ENCODE measurements at places on chromosomes 4 and X.
A peak's percentile ranks its signal among the peaks of the same experiment; 100 is the strongest.

- DNase-seq: no peak
Observed at GRCh38 chr4:151231915-151232595, 44.9 kb upstream of the PRSS48 start.

DNA sequence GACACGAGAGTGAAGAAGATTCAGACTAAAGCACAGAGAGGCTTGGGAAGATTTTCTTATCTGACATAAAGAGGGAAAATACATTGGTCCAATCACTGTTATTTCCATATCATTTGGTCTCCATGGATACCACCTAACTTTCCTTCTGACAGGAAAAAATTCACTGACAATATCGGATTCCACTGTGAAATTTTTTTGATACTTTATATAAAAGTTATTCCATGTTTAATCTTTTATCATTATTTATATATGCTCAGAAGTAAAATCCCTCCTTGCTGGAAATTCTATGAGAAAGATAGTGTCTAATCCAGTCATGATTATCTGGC, 3.6 kb downstream of the IRF2 start:
- DNase-seq: no peak

GRCh38 chr4:159368320-159368719, 265.4 kb downstream of the RAPGEF2 start:
- DNase-seq: no peak

GRCh38 chr4:163484906-163485305, 9.6 kb upstream of the TMA16 start:
- peak; percentile 25 for DNase-seq

DNA sequence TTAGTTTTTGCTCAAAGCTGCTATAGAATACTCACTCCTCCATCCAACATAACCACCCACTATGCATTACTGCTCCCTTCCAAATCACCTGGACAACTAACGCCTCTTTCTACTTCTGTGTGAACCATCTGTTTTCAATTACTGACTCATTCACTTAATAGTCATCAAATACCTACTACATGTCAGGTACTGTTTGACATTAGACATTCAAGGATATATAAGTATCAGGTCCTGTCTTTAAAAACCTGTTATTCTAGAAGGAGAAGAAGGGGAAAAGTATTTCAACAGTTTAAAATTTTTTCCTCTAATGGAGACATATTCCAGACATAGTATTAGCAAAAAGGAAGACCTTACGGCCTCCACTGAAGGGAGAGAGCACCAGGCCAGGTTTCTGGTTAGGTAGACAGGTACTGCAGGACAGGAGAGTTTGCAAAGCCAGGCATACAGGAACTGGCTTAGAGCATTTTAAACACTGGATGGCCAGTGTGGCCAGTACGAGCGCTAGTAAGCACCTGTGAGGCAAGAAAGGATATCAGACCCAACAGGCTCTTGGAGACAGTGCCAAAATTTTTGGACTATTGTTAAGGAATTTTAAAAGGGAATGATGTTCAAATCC, 39.0 kb downstream of the SH3RF1 start:
- DNase-seq: no peak

DNA sequence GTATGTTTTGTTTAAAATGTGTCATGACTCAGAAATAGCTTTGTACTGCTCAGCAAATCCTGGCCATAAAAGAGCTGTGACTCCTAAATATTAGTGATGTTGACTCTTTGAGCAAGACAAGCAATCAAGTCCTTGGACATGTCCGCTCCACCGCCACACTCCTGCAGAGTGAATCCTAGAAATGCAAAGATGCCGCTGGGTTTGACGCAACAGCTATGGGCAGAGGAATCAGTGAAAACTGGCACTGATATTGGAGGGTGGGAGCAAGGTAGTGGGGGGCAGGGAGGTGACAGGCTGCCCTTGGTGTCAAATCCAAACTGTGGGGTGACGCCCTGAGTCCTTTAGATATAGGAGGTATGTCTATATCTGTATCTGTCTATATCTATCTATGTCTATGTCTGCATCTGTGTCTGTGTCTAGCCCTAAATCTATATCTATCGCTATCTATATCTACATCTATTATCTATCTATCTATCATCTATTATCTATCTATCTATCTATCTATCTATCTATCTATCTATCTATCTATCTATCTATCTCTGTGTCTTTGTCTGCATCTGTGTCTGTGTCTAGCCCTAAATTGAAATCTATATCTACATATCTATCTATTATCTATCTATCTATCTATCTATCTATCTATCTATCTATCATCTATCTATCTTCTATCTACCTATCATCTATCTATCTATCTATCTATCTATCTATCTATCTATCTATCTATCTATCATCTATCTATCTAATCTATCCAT, 129.7 kb downstream of the CPE start:
- DNase-seq: no peak
